ENCODE measurements at places on chromosomes 6 and 20.

- no peak for DNase-seq
Observed at GRCh38 chr6:167393731-167394130, 68.8 kb downstream of the TTLL2 start.

GRCh38 chr20:4546342-4546741 lies 175.4 kb upstream of the PRND start:
- DNase-seq = no peak

DNA sequence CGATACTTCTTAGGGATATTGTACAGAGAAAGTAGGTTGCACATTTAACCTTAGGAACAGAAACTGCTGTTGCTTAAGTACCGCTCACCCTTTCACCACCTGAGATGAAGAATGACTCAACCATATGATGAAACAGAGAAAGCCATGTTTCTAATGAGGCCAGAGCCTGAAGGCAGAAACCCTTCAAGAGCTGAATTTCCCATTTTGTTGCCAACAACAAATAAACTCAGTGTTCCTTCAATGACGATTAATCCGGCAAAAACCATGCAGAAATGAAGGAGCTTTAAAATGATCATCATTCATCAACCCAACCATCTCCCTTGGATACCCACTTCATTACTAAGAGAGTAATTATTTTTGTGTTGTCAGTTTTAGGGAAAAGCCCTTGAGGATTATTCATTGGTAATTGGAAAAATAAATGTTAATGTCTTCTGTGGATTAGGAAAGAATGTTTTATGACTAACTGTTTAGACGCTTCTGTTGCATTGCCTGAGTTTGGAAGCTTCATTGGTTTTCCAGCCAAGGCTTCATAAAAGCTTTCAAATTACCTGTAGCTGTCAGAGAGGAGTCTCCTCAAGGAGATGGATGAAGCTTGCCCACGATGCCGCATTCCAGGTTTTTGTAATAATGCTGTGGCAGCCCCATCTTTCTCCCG lies 112.1 kb upstream of the IYD start:
- DNase-seq = no peak

DNA sequence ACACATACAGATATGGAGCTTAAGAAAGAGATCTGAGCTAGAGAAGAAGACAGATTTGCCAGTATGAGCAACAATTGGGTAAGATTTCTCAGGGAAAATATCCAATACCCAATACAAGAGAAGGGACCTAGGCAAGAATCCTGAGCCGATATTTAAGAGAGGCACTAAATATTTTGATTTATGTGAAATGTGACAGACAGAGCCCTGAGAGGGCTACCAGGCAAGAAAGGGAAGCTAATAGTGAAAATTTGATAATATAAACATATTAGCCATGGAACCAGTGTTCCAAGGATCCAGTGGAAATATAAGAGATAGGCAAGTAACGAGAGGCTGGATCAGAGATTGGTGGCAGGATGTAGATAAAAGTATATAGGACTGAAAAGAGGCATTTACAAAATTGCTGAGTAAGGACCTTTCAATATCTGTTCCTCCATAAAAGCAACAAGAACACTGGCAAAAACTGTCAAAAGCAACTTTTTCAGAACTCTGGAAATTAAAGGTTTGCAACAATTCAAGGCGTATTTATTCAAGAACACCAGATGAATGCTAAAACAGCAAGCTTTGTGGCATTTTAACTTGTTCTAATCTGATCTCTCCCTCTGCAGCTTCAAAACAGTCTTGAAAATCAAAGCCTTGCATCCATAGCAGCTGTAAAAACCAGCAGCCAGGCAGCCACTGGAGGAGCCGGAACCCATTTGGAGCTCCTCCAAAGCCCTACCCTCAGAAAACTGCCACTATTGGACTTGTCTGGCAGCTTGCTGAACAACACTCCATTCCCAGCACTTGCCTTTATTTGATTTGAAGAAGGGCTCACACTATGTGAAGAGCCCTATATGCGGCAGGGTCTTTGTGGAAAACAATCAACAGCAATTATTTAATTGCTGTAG lies 58.8 kb downstream of the REV3L start:
- DNase-seq = no peak

DNA sequence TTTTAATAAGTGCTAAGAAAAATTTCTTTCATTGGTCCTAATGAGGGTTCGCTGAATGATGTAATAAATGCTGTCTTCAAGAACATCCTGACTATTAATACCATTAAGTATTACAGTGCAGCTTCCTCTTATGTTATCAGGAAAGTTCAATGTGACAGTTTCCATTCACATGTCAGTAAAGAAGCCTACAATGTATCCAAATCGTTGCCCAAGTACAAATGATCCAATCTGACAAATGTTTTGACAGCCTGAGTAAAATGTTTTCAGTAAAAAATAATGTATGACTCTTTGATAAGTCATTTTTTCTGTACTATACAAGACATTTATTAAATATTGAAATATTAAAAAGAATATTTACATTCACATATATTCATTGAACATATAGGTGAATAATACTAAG lies 496.1 kb upstream of the MANEA start:
- no peak for DNase-seq

DNA sequence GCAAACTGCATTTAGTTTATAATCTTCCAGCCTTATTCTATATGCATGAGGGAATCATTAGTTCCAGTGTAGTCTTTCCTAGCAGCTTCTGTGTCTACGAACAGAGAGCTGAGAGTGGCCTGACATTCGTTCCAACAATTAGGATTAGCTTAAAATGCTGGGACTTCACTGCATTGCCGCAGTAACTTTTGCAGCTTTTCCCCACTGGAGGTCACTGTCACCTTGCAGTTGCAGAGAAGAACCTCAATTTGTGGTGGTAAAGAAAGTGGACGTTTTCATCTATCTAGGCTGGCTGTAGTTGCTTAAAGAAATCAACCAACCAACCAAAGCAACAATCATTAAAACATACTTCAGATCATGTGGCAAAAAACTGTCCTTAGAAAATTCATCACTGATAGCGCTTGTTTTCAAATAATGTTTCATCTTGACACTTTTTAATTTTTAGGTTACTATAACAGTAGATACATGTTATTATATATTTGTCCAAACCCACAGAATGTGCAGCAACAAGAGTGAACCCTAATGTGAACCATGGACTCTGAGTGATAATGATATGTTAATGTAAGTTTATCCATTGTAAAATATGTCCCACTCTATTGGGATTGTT lies 12.2 kb downstream of the MYLK4 start:
- no peak for DNase-seq
